ENCODE measurements at places on chromosomes 4 and X.

DNA sequence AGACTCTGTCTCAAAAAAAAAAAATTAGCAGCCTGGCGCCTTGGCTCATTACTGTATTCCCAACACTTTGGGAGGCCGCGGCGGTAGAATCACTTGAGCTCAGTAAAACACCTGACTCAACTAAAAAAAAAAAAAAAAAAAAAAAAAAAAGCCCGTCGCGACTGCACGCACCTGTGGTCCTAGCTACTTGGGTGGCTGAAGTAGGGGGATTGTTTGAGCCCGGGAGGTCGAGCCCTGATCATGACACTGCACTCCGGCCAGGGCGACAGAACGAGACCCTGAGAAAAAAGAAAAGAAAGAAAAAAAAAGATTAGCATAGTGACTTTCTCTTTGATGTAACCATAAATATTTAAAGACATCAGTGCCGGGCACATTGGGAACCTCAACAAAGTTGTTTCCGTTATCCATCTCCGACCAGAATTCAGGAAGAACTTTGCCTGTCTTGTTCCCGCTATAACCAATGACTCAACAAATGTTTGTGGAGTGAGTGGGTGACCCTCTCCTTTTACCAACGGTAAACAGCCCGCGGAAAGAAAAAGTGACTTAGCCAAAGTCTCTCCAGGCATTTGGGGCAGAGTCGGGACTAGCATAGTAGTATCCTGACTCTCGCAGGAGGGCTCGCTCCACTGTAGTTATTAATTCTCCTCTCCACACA lies 553 bp upstream of the MED28 start:
- no peak for DNase-seq

DNA sequence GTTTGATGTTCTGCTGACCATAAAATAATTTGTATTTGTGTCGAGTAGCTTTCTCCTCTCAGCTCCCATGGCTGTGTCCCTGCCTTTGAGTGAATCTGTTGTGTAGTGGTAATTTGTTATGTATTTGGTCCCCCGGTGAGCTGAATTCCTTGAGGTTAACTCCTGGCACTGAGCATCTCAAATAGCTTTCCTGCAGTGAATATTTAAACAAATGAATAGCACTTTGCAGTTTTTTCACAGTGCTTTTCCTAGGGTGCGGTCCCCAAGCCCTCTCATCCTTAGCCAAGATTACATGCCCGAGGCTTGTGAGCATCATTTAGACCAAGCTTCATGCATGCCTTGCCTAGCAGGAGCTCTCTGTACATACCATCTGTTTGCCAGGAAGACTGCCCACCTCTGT lies 74.2 kb downstream of the CLDN34 start:
- no peak for DNase-seq

DNA sequence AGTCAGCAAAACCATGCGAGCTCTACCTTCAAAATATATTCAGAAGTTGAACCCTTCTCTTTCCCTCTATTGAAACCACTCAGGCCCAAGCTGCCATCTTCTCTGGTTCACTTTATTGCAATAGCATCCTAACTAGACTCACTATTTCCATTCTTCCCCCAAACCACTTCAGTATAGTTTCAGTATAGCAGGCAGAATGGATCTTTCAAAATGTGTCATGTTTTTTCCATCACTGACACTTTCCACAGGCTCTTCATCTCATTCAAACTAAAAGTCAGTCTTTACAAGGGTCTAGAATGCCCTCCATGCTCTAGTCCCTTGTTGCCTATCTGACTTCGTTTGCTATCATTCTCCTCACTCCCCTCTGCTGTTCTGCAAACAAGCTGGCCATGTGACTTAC lies 274.4 kb downstream of the IDS start:
- DNase-seq = peak; percentile 20

DNA sequence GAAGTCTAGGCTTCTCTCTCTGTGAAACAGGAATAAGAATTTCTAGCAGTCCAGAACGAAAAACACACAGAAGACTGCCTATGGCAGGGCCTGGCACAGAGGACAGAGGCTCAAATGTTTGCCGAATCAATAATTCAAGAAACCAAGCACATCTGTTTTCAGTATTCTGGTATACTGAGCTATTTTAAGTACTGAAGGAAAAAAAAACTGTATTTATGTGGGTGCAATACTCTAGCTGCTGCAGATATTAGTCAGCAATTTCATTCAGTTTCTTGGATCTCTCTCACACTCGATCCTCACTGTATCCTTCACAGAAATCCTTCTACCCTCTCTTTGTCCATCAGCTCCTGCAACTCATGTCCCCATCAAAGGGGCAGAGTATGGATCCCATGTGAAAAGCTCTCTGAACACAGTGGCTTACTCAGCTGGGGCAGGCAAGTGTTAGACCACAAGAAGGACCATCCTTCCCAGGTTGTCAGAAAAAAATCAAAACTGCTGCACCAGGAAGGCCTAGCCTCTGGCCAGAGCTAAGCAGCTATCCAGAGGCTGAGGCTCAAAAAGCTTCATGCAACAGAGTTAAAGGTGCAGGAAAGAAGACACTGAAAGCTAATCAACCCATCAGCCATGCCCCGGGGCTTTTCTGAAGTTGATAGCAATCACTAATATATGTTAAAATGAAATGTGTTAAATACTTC lies 9.1 kb upstream of the USO1 start:
- DNase-seq = no peak

DNA sequence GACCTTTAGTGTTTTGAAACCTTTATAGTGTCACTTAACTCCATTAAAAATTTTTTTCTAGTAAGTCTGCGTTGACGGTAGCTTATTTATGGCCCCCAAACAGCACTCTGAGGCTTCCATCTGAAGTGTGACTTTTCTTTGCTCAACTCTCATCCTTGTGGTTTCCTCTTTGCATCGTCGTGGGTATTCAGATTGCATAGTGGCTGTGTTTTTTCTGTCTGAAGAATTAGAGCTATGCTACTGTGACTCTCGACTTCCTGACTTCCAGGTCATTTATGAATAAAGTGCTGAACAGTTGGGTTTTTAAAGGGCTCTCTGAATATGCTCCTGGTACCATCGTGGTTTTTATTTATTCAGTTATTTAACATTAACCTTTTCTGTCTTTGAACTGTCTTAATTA lies 44.9 kb downstream of the JADE1 start:
- peak; percentile 79 for DNase-seq

DNA sequence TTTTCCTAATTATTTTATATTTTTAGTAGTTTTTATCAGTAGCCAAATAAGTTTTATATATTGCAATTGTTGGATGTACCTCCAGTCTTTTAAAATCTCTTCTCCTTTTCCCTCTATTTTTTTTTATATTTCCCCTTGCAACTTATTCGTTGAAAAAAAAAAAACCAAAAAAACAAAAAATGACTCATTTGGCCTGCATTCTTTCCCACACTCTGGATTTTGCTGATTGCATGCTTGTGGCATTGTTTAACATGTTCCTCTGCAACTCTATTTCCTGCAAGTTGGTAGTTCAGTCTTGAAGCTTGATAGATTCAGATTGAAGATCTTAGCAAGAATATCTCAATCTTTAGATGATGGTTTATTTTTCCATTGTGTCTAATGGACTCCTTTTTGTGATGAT lies 260.6 kb upstream of the BOD1L1 start:
- DNase-seq = no peak

GRCh38 chr4:124459196-124459940 lies 253.2 kb downstream of the ANKRD50 start:
- DNase-seq = no peak

DNA sequence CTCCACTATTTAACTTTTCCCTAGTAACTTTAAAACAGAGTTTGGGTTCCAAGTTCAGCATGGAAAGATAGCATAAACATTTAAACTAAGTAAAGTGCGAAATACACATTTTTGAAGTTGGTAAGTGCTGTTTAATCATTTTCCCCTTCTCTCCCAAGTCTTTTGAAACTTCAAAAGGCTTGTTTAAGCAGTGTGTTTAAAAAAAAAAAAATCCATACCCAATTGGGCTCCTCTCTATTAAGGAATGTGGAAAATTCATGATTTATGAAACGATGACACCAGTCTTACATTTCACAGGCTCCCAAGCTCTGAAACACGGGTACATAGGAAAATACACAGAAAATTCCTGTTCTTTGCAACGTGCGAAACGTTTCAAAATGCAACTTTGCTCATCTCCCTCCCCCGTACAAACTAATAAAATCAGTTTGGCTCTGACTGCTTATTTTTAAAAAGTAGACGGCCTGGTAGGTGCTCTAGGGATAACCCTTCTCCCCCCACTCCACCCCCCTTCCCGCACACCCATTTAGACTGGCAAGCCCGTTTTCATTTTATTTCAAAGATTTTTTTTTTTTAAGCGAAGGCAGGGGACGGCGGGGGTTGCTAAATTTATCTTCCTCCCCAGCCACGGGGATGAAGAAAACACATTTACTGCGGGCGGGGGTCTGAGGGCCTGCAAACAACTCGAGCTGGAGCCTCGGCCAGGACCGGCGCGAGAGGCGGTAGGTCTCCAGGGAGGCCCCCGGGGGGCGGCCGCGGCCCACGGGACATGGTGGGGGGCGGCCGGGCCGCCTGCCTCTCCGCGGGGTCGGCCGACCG lies 786 bp upstream of the ZFX start:
- no peak for DNase-seq

DNA sequence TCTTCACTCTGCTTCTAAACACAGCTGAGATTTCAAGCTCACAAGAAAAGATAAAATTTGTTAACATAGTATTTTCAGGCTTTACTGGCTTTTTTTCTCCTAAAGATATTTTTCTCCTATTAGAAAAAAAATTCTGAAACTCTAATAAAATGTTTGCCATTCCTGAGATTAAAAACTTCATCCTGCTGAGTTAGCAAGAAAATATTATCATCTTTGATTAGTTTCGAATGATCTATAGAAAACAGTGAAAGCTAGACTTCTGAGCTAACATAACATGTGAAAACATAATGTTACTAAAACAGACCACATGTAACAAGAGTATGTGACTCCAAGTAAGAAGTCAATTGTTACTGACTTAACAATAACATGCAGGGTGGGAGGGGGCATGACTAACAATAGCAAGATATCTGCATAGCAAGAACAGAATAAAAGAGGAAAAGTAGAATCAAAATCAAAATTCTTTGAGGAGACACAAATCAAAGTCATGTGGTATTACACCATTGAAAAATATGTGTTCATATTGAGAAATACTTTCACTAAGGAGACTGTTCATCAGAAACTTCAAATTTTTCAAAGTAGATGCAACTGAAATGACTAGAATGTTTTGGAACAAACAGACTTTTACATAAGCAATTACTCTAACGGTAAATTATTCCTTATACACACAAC lies 14.5 kb downstream of the TBCK start:
- DNase-seq = no peak

GRCh38 chrX:107715331-107716117 lies 60.1 kb downstream of the TSC22D3 start:
- DNase-seq = no peak

DNA sequence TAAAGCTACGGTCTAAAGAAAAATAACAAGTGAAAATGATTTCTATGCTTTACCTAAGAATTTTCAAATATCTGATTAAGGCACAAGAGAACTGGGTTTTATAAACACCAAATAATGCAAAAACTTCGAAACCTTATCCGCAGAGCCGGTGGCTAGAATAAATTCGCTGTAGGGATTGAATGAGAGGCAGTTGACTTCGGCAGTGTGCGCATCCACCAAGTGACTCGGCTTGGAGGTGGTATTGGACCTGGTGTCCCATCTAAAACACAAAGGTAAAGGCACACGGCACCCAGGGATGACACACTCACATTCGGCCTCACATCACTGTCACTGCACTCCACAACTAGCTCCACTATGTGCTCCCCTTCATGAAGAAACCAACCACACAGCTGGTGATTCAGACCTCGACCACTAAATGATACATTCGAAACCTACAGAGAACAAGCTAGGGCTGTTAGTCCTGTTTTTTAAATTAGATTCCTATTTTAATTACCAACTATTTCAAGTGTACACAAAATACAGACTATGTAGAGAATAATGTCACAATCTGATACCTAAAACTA lies 17.5 kb downstream of the RBBP7 start:
- DNase-seq = peak; percentile 35

GRCh38 chrX:95029571-95029970 lies 1355.6 kb downstream of the FAM133A start:
- DNase-seq = no peak

DNA sequence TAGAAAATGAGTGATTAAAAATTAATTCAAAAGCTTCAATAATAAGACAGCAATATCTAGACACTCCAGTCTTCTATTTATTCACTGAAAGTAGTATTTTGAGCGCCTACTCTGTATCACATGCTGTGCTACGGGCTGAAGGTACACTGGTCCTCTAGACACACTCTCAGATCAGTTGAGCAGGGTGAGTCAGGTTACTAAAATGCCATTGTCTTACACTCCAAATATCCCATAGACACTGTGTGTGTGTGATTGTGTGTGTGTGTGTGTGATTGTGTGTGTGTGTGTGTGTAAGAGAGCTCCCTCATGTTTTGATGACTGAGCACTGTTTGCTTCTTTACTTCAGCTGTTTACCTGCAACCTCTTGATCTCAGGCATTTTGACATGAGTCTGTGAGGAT lies 342.8 kb upstream of the BOD1L1 start:
- DNase-seq = no peak

DNA sequence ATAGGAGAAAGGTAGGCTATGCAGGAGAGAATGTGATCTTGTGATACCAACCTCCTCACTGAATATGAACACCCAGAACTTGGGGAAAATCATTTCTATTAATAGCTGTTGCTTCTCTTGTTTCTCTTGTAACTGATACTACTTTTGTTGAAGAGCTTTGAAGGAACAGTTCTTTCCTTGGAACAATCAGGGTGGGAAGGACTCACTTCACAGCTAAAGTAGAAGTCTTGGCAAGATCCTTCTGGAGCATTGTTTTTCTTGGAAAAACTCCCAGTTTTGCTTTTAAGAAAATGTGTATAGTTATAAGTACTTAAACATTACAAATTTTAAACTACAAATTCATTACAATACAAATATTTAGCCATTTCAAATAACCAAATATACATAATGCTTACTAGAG lies 19.1 kb upstream of the XK start:
- DNase-seq = no peak

- peak; percentile 40 for DNase-seq
Observed at GRCh38 chr4:6338175-6338950, 68.7 kb downstream of the WFS1 start.

DNA sequence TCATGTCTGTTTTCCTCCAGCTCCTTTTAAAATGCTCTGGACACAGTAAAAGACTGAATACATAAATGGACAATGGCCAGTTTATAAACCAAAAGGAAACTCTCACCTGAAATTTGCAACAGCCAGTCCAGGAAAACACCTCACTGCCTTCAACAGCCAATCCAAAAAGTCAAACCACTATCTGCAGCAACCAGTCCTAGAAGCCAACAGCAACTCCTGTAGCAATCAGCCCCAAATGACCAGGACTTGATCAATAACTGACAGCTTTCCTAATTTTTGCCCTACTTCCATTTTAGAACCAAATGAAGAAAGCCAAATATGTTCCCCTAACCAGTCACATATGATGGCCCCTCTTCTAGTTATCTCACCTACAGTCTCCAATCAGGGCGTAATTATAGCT lies 309.5 kb upstream of the CPXCR1 start:
- no peak for DNase-seq

GRCh38 chr4:142549726-142550463 lies 296.2 kb downstream of the INPP4B start:
- peak; percentile 79 for DNase-seq
